ENCODE measurements at places on chromosomes 7 and 10. TPM values are rescaled to one million over a fixed set of nuclear protein-coding genes. Genes with fewer than 3 reads are reported as not detected.

The ITGB8 gene
- total RNA-seq: 221 TPM

The SLC18A3 gene
- total RNA-seq: not detected

The PNLIPRP2 gene
- not detected for total RNA-seq

The MYO1G gene
- 0.17 TPM for total RNA-seq

The VPS26A gene
- total RNA-seq: 30.3 TPM

DNA sequence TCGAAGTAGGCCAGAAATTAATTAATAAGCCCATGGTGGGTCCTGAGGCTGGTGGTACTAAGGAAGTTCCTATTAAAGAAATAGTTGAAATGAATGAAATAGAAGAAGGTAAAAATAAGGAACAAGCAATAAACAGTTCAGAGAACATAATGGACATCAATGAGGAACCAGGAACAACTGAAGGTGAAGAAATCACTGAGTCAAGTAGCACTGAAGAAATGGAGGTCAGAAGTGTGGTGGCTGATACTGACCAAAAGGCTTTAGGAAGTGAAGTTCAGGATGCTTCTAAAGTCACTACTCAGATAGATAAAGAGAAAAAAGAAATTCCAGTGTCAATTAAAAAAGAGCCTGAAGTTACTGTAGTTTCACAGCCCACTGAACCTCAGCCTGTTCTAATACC, 36.0 kb downstream of the SLK start:
- DNase-seq: no peak

- DNase-seq: no peak
These were observed 1019.4 kb downstream of the TYW1 start for GRCh38 chr7:68015978-68016532.

GRCh38 chr7:142018154-142018553, 22.5 kb downstream of the MGAM start:
- no peak for DNase-seq

DNA sequence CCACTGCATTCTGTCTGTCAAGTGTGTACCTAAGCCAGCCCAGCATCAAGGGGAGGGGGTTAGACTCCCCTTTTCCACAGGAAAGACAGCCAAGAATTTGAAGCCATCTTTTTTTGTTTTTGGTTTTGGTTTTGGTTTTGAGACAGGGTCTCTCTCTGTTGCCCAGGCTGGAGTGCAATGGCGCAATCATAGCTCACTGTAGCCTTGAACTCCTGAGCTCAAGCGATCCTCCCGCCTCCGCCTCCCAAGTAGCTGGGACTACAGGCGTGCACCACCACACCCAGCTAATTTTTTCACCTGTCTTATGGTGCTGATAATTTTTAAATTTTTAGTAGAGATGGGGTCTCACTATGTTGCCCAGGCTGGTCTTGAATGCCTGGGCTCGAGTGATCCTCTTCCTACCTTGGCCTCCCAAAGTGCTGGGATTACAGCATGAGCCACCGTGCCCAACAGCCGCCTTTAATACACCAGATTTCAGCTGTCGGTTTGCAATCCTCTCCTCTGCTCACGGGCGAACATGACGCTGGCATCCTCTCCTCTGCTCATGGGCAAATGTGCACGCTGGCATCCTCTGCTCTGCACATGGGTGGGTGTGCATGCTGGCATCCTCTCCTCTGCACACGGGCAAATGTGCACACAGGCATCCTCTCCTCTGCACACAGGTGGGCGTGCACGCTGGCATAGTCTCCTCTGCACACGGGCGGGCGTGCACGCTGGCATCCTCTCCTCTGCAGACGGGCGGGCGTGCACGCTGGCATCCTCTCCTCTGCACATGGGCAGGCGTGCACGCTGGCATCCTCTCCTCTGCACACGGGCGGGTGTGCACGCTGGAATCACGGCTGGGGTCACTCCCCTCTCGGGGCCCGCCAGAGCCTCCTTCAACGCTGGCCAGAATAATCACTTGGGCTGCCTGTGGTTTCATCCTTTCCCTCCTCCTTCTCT, 56.0 kb upstream of the PDGFA start:
- no peak for DNase-seq

GRCh38 chr7:121429798-121430197, 33.7 kb upstream of the FAM3C start:
- DNase-seq: no peak

GRCh38 chr10:132290631-132291030, 17.1 kb downstream of the STK32C start:
- no peak for DNase-seq

DNA sequence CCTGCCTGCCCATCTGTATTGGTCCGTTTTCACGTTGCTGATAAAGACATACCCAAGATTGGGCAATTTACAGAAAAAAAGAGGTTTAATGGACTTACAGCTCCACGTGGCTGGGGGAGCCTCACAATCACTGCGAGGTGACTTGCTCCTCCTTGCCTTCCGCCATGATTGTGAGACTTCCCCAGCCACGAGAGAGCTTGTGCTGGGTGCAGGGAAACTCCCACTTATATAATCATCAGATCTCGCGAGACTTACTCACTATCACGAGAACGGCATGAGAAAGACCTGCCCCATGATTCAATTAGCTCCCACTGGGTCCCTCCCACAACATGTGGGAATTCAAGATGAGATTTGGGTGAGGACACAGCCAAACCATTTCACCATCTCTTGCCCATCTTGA, 111.8 kb downstream of the MYL10 start:
- no peak for DNase-seq

DNA sequence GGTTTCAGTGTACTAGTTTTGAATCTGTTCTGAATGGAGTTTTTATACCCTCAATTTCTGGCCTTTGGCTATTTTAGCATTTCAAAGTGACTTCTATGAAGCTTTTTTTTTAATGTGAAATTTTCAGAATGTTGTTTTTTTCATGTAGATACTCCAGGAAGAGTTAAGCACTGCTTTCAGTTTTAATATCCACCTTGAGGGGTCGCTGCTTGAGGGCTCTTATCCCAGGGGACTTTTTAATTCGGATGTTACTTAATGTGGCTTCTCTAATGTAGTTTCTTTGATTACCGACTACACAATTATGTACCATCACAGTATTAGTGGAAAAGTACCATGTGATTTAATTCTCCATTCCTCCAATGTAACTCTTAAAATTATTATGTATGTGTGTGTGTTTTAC, 5.2 kb downstream of the IFIT5 start:
- no peak for DNase-seq

- DNase-seq: no peak
These were observed 146.0 kb downstream of the FANK1 start for GRCh38 chr10:126042354-126042753.

GRCh38 chr10:77311186-77311585, 326.4 kb downstream of the KCNMA1 start:
- no peak for DNase-seq

DNA sequence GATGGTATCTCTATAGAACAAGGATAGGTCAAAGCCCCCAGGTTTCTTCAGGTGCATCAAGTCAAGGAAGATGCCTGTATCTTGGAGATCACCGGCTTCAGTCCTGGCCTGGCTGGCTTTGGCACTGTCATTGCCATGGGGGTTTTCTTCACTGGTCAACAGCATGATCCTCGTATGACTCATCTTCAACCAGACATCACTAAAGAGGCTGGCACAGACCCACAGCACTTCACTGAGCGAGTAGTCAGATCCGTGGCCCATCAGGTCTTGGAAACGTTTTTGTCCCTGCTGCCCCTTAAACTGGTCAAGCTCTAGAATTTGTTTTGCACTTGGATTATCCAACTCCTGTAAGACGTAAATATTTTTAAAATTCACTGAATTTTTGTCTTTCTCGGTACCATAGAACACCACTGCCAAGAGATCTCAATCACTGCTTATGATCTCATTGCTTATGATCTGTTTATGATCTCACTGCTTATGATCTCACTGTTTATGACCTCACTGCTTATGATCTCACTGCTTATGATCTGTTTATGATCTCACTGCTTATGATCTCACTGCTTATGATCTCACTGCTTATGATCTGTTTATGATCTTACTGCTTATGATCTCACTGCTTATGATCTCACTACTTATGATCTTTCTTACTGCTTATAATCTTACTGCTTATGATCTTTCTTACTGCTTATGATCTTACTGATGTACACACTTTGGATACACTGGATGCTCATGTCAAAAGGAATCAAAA, 135.2 kb downstream of the CYP26A1 start:
- peak; percentile 27 for DNase-seq

DNA sequence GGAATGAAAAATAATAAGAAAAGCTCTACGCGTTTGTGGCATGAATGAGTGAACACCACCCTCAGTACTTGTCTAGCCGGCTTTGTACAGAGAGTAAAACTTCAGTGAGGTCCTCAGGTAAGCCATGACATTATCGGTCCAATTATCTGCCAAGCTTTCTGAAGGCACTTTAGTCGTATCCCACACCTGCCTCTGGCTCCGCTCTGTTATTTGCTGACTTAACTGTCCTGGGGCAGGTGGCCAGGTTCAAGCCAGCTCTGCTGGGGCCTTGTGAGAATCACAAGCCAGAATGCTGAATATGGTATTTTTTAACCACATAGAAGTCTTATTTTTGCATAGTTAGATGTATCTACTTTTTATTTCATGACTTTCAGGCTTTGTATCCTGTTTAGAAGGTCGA, 66.0 kb upstream of the FHIP2A start:
- no peak for DNase-seq

DNA sequence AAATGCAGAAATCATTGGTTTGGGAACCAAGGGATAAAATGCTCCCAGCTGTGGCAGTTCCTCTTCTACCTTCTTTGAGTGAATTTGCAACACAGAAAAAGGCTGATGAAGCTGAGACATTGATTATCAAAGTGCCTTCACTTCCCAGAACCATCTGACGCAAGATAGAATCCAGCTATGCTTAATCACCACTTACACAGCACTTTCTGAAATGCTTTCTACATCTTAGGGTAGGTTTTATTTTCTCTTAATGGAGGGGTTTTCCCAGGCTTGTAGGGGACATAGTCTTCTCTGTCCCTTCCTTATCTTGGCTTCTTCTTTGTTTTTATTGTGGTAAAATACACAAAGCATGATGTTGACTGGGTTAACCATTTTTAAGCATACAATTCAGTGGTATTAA, 332.6 kb upstream of the ZNF32 start:
- no peak for DNase-seq

DNA sequence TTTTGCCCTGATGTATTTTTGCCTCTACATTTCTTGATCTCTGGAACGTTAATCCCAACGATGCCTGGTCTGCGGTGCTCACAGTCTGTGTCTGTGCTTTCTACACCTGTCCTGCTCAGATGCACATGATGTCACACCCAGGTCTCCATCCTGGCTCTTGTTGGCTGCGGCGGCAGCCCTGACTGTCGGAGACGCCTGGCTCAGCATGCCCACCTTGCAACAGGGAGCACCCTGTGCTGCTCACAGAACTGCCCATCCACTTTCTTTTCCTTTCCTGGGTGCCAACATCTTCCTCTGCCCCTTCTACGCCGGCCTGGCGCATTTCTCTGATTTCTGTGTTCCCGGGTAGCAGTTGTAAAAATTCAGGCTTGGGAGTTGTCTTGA, 106.2 kb downstream of the CUX1 start:
- DNase-seq: no peak
